ENCODE measurements at places on chromosomes 4 and X.

- no peak for DNase-seq
Observed at GRCh38 chrX:70252491-70252890, 7.5 kb downstream of the P2RY4 start.

DNA sequence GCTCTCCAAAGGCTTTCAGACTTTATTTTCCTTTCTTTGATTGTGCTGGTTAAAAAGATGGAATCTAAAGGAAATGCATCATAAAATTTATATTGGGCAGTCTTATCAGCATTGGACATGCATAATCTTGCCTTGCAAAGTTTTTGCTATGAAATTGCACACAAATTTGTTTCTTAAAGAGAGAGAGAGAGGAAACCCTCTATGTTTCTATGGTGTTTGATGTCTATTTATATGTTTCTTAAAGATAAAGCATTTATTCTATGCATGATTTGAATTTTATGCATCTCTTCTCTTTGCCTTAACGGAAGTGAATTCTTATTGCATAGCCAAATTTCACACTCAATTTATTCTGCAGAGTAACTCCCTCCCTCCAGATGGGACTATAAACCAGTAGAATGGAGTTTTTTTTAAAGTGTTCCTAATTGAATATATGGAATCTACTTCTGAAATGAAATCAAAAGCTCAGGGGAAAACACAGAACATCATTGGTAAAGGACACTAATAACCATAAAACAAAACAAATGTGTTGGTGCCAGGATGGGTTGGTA lies 83.5 kb upstream of the PPARGC1A start:
- DNase-seq, result no peak

GRCh38 chrX:132171478-132171877 lies 43.7 kb upstream of the FRMD7 start:
- DNase-seq, result no peak

DNA sequence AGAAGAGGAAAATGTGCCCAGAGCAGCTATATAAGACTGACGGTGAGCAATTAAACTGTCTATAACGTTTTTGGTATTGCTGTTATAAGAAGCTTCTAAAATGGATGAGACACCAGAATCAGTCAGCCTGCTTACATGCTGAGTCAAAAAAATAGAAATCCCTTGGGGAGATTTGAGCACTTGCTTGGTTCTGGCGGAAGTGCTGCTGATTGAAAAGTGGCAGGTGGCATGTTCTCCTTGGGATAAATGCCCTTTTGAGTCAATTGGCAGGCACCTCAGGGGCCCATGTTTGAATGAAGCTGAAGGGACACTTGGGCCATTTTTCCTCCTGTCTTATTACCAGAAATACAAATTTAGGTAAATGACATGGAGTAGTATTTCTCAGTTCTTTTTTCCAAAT lies 148.7 kb downstream of the PTCHD1 start:
- no peak for DNase-seq

DNA sequence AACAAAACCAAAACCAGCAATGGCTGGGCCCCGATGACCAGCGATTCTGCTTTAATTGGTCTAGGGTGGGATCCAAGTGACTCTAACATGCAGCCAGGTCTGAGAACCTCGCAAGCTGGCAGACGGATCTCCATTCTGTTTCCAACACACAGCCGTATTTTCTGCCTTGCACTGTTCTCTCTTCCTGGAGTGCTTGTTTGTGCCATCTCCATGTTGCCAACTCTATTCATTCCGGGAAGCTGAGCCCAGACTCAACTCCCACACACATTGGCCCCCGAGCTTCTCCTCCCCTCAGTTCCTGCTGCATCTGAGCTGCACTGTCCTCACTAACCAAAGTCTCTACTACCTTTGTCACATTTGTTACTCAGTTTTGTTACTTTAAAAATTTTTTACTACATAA lies 35.6 kb downstream of the GEMIN8 start:
- no peak for DNase-seq

- DNase-seq, result no peak
Observed at GRCh38 chrX:1212532-1212931, at the start of gene CRLF2. Gene CRLF2, minus strand, starts transcription at chrX:1212649. Its CDS starts 15 bp downstream, at chrX:1212634.

GRCh38 chrX:44975666-44976263 lies 102.8 kb downstream of the KDM6A start:
- no peak for DNase-seq

DNA sequence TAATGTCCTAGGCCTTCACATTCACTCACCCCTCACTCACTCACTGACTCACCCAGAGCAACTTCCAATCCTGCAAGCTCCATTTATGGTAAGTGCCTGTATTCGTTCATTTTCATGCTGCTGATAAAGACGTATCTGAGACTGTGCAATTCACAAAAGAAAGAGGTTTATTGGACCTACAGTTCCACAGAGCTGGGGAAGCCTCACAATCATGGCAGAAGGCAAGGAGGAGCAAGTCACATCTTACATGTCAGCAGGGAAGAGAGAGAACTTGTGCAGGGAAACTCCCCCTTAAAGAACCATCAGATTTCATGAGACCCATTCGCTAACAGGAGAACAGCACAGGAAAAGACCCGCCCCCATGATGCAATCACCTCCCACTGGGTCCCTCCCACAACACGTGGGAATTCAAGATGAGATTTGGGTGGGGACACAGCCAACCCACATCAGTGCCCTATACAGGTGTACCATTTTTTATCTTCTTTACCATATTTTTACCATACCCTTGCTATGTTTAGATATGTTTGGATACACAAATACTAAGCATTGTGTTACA lies 18.2 kb upstream of the TLR1 start:
- DNase-seq, result no peak

DNA sequence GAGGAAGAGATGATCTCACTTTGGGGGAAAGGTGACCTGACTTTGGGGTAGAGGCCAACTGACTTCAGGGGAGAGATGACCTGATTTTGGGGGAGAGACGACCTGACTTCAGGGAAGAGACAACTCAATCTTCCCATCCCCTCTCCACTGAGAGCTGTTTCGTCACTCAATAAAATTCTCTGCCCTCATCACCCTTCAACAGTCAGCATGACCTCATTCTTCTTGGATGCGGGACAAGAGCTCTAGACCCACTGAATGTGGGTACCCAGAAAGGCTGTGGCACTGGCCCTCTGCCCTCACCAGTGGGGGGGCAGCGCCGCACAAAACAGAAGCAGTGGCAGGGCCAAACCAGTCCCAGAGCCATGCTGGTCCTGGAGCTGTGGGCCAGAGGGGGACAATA lies 34.6 kb downstream of the ATXN3L start:
- DNase-seq, result no peak

- DNase-seq, result no peak
Observed at GRCh38 chrX:148915474-148915873, 415.1 kb downstream of the AFF2 start.

DNA sequence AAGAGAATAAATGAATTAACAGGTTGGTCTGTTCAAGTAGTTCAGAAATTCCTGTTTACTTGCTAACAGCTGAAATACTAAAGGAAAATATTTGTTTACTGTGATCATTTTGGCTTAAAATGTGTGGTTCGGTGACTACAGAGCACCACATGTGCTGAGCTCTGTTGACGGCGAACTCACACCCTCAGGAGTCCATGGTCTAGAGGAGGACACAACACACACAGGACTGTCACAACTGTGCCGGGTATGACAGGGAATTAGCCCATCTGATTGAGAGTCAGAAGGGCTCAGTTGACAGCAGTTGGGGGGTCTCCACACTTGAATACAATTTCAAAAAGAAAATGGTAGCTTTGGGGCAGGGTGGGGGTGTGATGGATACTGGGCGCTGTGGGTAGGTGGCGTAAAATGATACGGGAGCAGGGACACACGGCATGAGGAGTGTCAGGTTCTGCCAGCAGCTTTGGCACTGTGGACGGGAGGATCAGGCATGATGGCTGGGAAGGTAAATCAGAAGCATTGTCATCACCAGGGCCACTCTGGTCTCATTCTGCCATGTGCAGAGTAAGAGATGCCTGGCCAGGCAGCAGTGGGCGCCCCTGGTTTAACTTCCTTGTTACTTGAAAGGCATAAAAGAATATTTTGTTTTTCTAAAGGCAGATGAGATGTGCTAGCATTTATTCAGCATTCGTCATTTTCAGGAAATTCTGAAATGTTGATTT lies 33.3 kb downstream of the CLDN22 start:
- no peak for DNase-seq

DNA sequence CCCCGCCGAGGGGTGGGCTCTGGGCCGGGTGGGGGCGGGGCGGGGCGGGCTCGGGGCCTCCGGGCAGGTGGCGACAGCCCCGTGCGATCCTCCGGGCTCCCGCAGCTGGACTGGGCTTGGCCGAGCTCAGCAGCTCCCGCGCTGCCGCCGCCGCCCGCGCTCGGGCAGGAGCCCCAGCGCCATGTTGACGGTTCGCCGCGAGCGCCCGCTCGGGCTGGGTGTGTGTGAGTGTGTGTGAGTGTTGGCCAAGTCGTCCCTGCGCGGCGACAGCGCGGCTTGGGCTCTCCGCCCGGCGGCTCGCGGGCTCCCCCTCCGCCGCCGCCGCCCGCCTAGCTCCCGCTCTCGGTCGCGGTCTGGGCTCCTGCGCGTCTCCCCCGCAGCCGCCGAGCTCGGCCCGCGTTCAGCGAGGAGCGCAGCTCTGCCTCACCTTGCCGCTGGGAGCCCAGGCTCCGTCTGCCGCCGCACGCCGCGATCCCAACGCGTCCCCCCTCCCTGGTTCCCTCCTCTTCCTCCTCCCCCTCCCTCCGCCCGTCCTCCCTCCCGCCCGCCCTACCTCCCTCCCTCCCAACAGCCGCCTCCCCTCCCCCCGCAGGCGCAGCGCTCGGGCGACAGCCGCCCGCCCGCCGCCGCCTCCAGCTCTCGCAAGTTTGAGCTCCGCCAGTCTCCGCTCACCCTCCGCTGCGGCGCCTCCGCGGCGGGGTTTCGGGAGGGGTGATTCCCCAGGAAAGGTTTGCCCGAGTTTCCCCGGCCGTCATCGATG lies at the start of gene BCOR:
TSS of gene BCOR (minus strand) at position 455 of the 760 bp plus-strand sequence. CDS start 20,029 bp downstream, outside the sequence.
- DNase-seq, result no peak

- DNase-seq, result no peak
Observed at GRCh38 chr4:102842367-102842766, 15.0 kb upstream of the UBE2D3 start.

GRCh38 chr4:66273110-66273509 lies 602.8 kb upstream of the EPHA5 start:
- DNase-seq, result no peak

DNA sequence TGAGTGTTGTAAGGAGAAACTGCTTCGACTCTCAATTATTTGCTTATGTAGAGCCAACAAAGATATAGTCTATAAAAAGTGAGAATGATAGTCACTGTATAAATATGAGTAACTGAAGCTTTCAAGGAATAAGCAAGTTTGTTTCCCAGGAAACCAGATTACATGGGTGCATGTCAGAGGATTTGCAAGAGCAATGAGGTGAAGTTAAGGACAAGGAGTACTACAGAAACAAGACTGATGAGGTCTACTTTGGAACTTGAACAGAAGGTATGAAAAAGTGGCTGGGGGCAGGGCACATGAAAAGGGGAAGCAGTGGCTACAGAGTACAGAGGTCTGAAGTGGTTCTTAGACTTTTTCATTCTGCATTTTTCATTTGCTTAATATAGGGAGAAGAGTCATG lies 321.0 kb upstream of the CXXC4 start:
- DNase-seq, result no peak

- DNase-seq, result no peak
Observed at GRCh38 chrX:119398587-119398973, 556 bp upstream of the SLC25A43 start.

DNA sequence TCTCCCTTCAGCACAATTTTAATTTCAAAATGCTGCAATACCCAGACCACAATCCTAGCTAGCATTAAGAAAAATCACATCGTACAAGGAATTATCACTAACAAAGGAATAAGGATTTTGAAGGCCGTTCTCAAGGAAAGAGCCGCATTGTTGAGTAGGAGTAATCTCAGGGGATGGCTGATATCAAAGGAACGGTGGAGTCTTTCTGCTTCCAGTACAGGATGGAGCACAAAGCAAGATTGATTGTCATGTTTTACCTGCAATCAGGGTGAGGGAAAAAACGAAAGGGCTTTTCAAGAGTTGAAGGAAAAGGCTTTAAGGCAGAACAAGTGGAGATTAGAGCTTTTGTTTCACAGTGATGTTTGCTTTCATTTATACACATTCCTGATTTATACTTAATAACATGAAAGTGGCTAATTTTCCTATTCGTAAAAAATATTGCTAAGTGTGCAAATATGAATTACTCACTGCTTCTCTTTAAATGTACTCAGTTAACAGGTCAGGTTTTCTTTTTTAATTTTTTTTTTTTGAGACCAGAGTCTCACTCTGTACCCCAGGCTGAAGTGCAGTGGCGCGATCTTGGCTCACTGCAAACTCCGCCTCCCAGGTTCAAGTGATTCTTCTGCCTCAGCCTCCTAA lies 207.0 kb downstream of the TRIML1 start:
- no peak for DNase-seq

- DNase-seq, result no peak
Observed at GRCh38 chrX:21374994-21375707, 933 bp downstream of the CNKSR2 start.

GRCh38 chr4:151417164-151417571 lies 8.2 kb downstream of the FHIP1A start:
- no peak for DNase-seq

DNA sequence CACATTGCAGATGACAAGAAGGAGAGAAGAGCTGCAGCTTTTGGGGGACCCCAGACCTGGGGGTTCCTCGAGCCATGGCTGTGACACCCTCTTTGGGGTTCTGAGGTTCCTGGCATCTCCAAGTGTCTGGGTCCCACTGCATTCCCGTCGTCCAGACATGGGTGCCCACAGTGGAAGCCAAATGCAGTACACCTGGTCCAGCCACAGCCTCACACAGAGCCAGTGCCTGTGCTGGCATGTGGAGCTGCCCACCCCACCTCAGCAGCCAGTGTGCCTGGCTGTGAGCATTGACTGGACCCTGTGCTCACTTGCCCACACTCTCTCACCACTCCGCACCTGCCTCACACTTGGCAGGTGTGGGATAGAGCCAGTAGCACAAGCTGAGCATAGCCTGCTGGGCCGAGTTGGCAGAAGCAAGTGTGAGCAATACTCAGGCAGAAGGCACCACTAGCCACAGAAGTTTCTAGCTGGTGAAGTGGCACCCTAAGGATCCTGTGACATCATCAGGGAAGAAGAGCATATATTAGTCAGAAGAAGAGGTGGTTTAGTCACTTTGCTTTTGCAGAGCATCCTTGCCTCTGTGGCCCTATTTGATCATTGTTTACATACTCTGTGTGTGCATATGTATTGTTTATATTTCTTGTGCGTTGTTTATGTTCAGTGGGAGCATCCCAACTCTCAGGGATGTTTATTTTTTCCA lies 65.0 kb upstream of the MAGEB2 start:
- DNase-seq, result no peak

DNA sequence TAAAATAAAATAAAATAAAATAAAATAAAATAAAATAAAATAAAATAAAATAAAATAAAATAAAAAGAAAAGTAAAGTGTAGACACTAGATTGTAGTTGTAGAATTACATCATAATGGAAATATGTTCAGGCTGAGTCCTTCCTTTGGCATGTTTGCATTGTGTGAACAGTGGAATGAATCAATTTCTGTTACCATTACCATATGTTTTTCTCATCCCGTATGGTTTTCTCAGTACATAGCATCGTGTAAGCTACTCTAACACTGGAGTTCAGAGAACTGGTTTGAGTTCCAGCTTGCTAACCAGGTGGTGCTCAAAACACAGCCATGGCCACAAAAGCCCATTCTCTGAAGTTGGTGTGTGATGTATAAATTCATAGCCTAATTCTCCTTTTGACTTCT lies 45.9 kb downstream of the USP11 start:
- DNase-seq, result no peak

GRCh38 chrX:72169008-72169728 lies 12.4 kb upstream of the PIN4 start:
- no peak for DNase-seq

GRCh38 chrX:20265221-20265725 lies 1.4 kb downstream of the RPS6KA3 start:
- DNase-seq, result peak; percentile 14

All from stimulated activated CD8-positive, alpha-beta memory T cell treated with anti-CD3 and anti-CD28 coated beads, Interleukin-4, amount 100 ng/mL, for 1 hour (primary cell).